ENCODE measurements at places on chromosomes 12 and 14. TPM values are rescaled to one million over a fixed set of nuclear protein-coding genes. Genes with fewer than 3 reads are reported as not detected.

SLC25A3 gene
- total RNA-seq: 356 TPM

- no peaks in the 10 kb centered on the region for H3K4me1 ChIP-seq
- H3K36me3 ChIP-seq: no peaks in the 10 kb centered on the region
- H3K4me3 ChIP-seq: no peak overlapping the region
- DNase-seq: no peak
Observed at GRCh38 chr12:16228067-16228466, 49.4 kb downstream of the SLC15A5 start.

DNA sequence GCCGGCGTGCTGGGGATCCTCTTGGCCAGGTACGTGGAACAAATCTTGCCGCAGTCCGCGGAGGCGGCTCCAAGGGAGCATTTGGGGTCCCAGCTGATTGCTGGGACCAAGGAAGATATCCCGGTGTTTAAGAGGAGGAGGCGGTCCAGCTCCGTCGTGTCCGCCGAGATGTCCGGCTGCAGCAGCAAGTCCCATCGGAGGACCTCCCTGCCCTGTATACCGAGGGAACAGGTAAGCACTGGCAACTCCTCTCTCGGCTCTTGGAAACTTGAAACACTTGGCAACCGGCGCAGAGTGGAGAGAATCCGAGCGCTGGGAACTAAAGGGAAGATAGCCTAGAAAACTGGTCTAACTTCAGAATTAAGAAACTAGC, 1.7 kb downstream of the PDE3A start:
- DNase-seq: no peak
- peaks cover 15% of the 10 kb centered on the region for H3K27me3 ChIP-seq
- H3K27ac ChIP-seq: peak overlapping the region; percentile 85
- H3K4me3 ChIP-seq: peak overlapping the region; percentile 59
- H3K36me3 ChIP-seq: no peaks in the 10 kb centered on the region
- no peaks in the 10 kb centered on the region for H3K4me1 ChIP-seq

DNA sequence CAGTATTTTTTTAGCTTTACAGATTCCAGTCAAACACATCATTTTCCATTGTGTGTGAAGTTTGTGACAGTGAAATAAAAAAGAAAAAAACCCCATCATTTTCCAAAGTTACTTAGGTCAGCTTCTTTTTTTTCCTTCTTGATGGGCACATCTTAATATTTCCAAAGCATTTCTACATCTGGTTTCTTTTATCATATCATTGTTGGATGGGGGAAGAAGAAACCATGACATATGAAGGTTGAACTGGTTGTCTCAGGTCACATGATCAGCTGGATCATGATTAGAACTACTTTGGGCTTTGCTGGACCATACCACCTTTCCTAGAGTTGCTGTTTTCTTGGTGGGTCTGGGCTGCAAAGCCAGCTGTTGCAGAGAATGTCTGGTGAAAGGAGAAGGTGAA, 59.8 kb downstream of the FOS start:
- H3K36me3 ChIP-seq: no peaks in the 10 kb centered on the region
- H3K27me3 ChIP-seq: no peaks in the 10 kb centered on the region
- H3K4me1 ChIP-seq: no peaks in the 10 kb centered on the region
- H3K27ac ChIP-seq: peak overlapping the region; percentile 56

GRCh38 chr14:70257526-70257925, 68.8 kb upstream of the SLC8A3 start:
- H3K4me1 ChIP-seq: no peaks in the 10 kb centered on the region
- no peak overlapping the region for H3K4me3 ChIP-seq
- no peak overlapping the region for H3K27ac ChIP-seq
- H3K36me3 ChIP-seq: no peaks in the 10 kb centered on the region
- H3K27me3 ChIP-seq: no peaks in the 10 kb centered on the region

- H3K27ac ChIP-seq: no peak overlapping the region
- no peak overlapping the region for H3K4me3 ChIP-seq
- DNase-seq: no peak
- H3K4me1 ChIP-seq: no peaks in the 10 kb centered on the region
Observed at GRCh38 chr14:106083082-106083481, 556.7 kb downstream of the TMEM121 start.

TPPP2 gene
- total RNA-seq: not detected

DNA sequence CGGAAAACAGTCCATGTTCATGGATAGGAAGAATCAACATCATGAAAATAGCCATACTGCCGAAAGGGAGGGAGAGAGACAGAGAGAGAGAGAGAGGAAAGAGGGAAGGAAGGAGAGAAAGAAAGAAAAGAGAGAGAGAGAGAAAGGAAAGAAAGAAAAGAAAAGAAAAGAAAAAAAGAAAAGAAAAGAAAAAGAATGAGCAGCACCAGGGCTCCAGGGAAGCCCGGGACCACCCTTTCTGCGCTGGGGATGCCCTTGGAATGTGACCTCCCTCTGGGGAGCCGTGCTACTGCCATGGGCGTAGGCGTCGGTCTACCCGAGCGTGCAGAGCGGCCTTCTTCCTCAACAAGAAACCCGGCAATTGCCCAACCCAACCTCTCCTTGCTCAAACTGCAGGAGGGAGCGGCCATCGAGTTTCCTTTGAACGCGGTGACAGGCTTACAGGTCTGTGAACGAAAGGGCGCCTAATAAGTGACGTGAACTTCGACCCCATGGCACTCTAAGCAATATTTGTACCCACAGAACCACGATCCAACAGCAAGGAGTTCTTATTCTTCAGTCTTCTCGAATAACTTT, 16.9 kb downstream of the OR6S1 start:
- no peak for DNase-seq
- H3K27me3 ChIP-seq: peaks cover 35% of the 10 kb centered on the region
- peak overlapping the region; percentile 31 for H3K4me3 ChIP-seq
- no peaks in the 10 kb centered on the region for H3K36me3 ChIP-seq
- H3K4me1 ChIP-seq: no peaks in the 10 kb centered on the region
- peak overlapping the region; percentile 2 for H3K27ac ChIP-seq

- H3K27me3 ChIP-seq: no peaks in the 10 kb centered on the region
- no peaks in the 10 kb centered on the region for H3K36me3 ChIP-seq
- no peaks in the 10 kb centered on the region for H3K4me1 ChIP-seq
- no peak overlapping the region for H3K4me3 ChIP-seq
- H3K27ac ChIP-seq: no peak overlapping the region
Observed at GRCh38 chr12:38954238-38954873, 49.0 kb upstream of the CPNE8 start.

BCL2L14 gene
- 0.29 TPM for total RNA-seq

- H3K27me3 ChIP-seq: no peaks in the 10 kb centered on the region
- H3K27ac ChIP-seq: peak overlapping the region; percentile 45
- no peak for DNase-seq
- no peaks in the 10 kb centered on the region for H3K36me3 ChIP-seq
Observed at GRCh38 chr12:70719672-70720420, 82.6 kb upstream of the PTPRB start.

- no peaks in the 10 kb centered on the region for H3K36me3 ChIP-seq
- no peaks in the 10 kb centered on the region for H3K27me3 ChIP-seq
- DNase-seq: no peak
Observed at GRCh38 chr14:105980224-105980623, 453.8 kb downstream of the TMEM121 start.

GRCh38 chr14:75941030-75941429, 40.8 kb downstream of the TGFB3 start:
- H3K36me3 ChIP-seq: no peaks in the 10 kb centered on the region
- H3K27me3 ChIP-seq: no peaks in the 10 kb centered on the region
- no peak overlapping the region for H3K4me3 ChIP-seq
- H3K27ac ChIP-seq: no peak overlapping the region
- H3K4me1 ChIP-seq: no peaks in the 10 kb centered on the region
- DNase-seq: no peak

PRKD1 gene
- total RNA-seq: 14.1 TPM

TAPBPL gene
- total RNA-seq: 16.5 TPM

DNA sequence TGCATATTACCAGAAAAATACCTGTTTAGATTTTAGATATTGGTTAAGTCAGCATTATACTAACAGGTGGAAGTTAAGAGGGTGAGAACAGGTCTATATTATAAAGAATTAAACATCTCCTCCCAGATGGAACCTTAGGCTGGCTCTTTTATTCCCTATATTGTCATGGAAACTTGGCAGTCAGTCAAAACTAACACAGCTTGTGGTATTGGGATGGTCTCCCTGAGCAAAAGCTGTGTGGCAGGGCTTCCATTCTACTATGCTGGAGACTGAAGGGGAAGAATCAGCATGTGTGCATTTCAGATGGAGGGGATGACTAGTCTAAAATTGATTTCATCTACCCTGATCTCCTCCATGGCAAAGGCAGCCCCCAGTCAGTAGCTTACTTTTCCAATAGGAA, 66.7 kb downstream of the SMOC1 start:
- H3K4me1 ChIP-seq: no peaks in the 10 kb centered on the region
- no peaks in the 10 kb centered on the region for H3K36me3 ChIP-seq
- no peak for DNase-seq
- no peaks in the 10 kb centered on the region for H3K27me3 ChIP-seq
- no peak overlapping the region for H3K4me3 ChIP-seq

STXBP6 gene
- total RNA-seq: 8.3 TPM

GRCh38 chr12:16385782-16386646, 38.6 kb downstream of the MGST1 start:
- H3K4me1 ChIP-seq: no peaks in the 10 kb centered on the region
- DNase-seq: peak; percentile 20
- peak overlapping the region; percentile 38 for H3K4me3 ChIP-seq
- no peaks in the 10 kb centered on the region for H3K36me3 ChIP-seq
- H3K27ac ChIP-seq: no peak overlapping the region
- H3K27me3 ChIP-seq: no peaks in the 10 kb centered on the region

DNA sequence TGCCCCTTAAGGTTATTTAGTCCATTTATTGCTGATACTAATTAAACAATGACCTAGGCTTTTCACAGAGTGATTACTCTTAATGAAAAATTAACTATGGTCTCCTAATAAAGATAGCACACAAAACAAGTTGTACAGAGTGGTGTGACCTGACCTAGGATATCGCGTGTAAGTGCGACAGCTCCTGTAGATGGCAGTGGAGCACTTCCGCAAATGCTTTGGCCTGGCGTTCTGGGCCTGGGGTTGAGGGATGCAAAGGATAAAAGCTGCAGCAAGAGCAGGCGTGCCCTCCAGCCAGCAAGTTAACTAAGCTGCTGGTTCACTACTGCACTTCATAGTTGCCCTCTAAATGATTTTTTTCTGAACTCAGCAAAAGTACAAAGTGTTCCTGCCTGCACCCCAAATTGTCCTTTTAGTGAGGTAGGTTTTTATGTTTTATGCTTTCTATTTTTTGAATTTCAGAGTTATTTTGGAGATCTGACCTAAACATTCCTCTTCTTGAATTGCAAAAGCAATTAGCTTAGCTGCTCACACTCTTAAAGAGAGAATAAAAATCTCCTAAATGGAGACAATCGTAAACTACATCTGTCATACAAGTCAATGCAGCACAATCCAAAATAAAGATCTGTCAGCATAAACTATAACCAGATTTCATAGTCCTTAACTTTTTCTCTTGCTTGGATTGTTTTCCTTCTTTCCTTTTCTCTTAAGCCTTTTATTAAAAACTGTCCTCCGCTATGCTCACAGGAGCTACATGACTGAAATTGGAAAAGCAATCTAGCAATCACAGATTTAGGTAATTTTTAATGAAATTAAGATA, 379.6 kb downstream of the LRIG3 start:
- H3K4me1 ChIP-seq: no peaks in the 10 kb centered on the region
- no peak overlapping the region for H3K27ac ChIP-seq
- DNase-seq: peak; percentile 52
- H3K4me3 ChIP-seq: no peak overlapping the region
- H3K27me3 ChIP-seq: no peaks in the 10 kb centered on the region

FOXG1 gene
- total RNA-seq: not detected

DNA sequence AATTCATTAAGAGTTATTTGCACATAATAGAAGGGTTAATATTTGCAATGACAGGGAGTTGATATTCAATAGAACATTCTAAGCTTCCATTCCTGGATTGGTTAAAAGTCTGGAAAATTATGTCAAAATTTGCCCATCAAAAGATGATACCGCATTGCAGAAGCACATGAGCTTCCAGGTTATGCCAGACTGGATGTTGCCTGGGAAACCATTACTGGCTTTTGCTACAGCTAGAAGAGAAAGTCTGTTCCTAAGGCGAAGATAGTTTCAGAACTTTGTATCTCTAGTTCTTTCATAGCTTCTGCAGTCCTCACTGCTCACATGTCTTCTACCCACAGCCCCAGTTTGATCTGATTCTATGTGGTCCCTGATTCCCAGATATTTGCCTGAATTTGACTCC, 122.4 kb upstream of the AMIGO2 start:
- DNase-seq: no peak
- no peak overlapping the region for H3K4me3 ChIP-seq

DNA sequence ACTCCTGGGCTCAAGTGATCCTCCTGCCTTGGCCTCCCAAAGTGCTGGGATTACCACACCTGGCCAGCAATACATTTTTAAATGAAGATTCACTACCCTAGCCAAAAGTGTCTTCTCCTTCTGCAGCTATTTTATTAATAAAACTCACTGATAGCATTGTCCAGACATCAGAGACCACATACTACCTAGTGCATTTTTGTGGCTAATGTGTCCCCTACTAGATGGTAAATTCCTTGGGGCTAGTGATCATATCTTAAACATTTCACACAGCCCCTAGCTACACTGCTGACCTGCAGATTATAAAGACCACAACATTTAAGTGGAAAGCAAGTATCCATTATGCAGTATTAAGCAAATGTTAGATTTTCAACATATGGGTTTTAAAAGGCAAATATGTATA, 17.0 kb downstream of the DTD2 start:
- H3K27me3 ChIP-seq: no peaks in the 10 kb centered on the region
- no peaks in the 10 kb centered on the region for H3K36me3 ChIP-seq
- H3K4me1 ChIP-seq: no peaks in the 10 kb centered on the region
- H3K4me3 ChIP-seq: no peak overlapping the region
- H3K27ac ChIP-seq: no peak overlapping the region
- no peak for DNase-seq

ST8SIA1 gene
- total RNA-seq: 11.1 TPM

- H3K27me3 ChIP-seq: no peaks in the 10 kb centered on the region
- no peaks in the 10 kb centered on the region for H3K36me3 ChIP-seq
- no peaks in the 10 kb centered on the region for H3K4me1 ChIP-seq
Observed at GRCh38 chr14:52076334-52076733, 7.5 kb upstream of the NID2 start.

GRCh38 chr12:79366374-79366773, 324.4 kb downstream of the PAWR start:
- no peak for DNase-seq
- H3K4me3 ChIP-seq: no peak overlapping the region
- no peaks in the 10 kb centered on the region for H3K4me1 ChIP-seq
- no peaks in the 10 kb centered on the region for H3K36me3 ChIP-seq
- H3K27me3 ChIP-seq: no peaks in the 10 kb centered on the region

JPH4 gene
- 0.73 TPM for total RNA-seq

- no peak overlapping the region for H3K4me3 ChIP-seq
- H3K27ac ChIP-seq: no peak overlapping the region
- no peaks in the 10 kb centered on the region for H3K36me3 ChIP-seq
- no peak for DNase-seq
- H3K4me1 ChIP-seq: no peaks in the 10 kb centered on the region
Observed at GRCh38 chr14:72774141-72774540, 119.8 kb downstream of the DPF3 start.

- no peak for DNase-seq
- no peaks in the 10 kb centered on the region for H3K27me3 ChIP-seq
- no peak overlapping the region for H3K27ac ChIP-seq
- H3K36me3 ChIP-seq: no peaks in the 10 kb centered on the region
- H3K4me3 ChIP-seq: no peak overlapping the region
- no peaks in the 10 kb centered on the region for H3K4me1 ChIP-seq
Observed at GRCh38 chr14:41225433-41225832, 381.2 kb upstream of the LRFN5 start.
